ENCODE measurements at places on chromosomes 5 and 9.
A peak's percentile ranks its signal among the peaks of the same experiment; 100 is the strongest.

DNA sequence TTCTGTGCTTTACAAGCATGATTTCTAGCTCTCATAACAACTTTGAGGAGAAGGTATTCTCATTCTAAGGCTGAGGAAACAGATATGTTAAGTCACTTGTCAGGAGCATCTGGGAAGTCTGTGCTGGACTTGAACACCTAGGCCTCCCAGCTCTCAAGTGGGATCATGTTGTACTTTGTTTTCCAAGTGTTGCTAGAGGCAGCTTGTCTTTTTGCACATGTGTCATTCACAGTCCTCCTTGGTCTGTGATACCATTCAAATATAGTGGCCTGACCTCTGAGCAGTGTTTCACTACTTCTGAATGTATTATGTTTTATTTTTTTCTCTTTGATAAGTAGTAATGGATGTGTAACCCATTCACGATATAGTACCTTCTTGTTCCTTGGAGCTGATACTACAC, 21.2 kb downstream of the ZSWIM6 start:
- no peaks in the 10 kb centered on the region for H3K27me3 ChIP-seq
- H3K4me1 ChIP-seq, result no peaks in the 10 kb centered on the region
- H3K4me3 ChIP-seq, result no peak overlapping the region
- no peaks in the 10 kb centered on the region for H3K36me3 ChIP-seq
- H3K27ac ChIP-seq, result no peak overlapping the region
- DNase-seq, result no peak

- H3K4me1 ChIP-seq, result no peaks in the 10 kb centered on the region
- peaks cover 27% of the 10 kb centered on the region for H3K36me3 ChIP-seq
- no peak overlapping the region for H3K27ac ChIP-seq
- H3K4me3 ChIP-seq, result no peak overlapping the region
- no peak for DNase-seq
- no peaks in the 10 kb centered on the region for H3K27me3 ChIP-seq
Measured at GRCh38 chr9:36895744-36896260, 138.3 kb downstream of the PAX5 start.

DNA sequence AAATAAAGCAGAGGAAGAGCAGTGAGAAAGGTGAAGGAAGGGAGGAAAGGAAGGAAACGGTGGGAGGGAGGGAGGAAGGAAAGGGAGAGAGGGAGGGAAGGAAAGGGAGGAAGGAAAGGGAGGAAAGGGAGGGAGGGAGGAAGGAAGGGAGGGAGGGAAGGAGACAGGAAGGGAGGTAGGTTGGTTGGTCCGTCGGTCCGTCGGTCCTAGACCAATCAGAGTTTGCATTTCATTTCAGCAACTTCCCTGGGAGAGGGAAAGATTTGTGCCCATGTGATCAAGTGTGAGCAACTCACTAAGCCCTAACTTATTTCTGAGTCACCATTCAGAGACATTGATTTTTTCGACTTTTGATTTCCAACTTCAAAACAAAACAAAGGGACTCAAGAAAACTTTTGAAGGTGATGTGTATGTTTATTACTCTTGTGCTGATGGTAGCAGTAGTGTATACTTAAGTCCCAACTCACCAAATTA, 18.8 kb downstream of the NANS start:
- H3K4me3 ChIP-seq, result no peak overlapping the region
- no peak for DNase-seq
- H3K27ac ChIP-seq, result no peak overlapping the region
- peaks cover 13% of the 10 kb centered on the region for H3K36me3 ChIP-seq
- H3K4me1 ChIP-seq, result no peaks in the 10 kb centered on the region

DNA sequence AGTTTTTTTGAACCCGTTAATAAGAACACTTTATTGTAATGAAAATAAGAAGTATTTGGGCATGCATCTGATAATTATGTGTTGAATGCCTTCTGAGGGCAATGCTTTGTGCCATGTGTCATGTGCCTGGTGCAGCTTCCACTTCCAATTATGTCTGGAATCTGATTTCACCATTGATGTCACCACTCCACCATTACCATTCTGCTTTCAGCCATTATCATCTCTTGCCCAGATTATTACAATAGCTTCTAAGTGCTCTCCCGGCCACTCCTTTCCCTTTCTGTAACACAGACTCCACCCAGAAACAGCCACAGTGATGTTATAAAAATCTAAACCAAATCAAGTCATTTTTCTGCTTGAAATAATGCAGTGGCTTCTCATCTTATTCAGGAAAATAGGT, 171.7 kb downstream of the C9orf152 start:
- no peak overlapping the region for H3K4me3 ChIP-seq
- no peak overlapping the region for H3K27ac ChIP-seq
- no peaks in the 10 kb centered on the region for H3K36me3 ChIP-seq
- no peaks in the 10 kb centered on the region for H3K27me3 ChIP-seq
- H3K4me1 ChIP-seq, result no peaks in the 10 kb centered on the region
- DNase-seq, result no peak

DNA sequence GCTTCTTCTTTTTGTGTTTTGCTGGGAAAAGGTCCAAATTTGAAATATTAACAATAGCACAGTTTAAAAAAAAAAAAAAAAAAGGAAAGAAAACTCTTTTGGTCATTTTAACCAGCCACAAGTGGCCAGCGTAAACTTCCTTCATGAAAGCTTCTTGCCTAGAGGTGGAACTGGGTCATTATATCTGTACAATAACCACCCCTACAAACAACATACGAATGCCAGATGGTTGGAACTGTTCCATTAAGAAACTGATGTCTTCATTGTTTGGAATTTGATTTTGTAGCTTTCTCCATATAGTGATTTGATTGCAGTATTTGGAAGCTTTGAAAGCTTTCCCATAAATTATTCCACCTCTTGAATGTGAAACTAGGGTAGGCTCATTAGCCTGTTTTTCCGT, 18.3 kb upstream of the LPAR1 start:
- H3K27ac ChIP-seq, result no peak overlapping the region
- no peaks in the 10 kb centered on the region for H3K27me3 ChIP-seq
- H3K36me3 ChIP-seq, result no peaks in the 10 kb centered on the region
- no peak overlapping the region for H3K4me3 ChIP-seq
- H3K4me1 ChIP-seq, result no peaks in the 10 kb centered on the region

GRCh38 chr9:9893837-9894236, 719.0 kb downstream of the PTPRD start:
- no peaks in the 10 kb centered on the region for H3K4me1 ChIP-seq
- H3K4me3 ChIP-seq, result no peak overlapping the region

- H3K4me1 ChIP-seq, result no peaks in the 10 kb centered on the region
- no peak overlapping the region for H3K27ac ChIP-seq
- no peak overlapping the region for H3K4me3 ChIP-seq
Measured at GRCh38 chr5:134246771-134247427, 21.0 kb upstream of the PPP2CA start.

DNA sequence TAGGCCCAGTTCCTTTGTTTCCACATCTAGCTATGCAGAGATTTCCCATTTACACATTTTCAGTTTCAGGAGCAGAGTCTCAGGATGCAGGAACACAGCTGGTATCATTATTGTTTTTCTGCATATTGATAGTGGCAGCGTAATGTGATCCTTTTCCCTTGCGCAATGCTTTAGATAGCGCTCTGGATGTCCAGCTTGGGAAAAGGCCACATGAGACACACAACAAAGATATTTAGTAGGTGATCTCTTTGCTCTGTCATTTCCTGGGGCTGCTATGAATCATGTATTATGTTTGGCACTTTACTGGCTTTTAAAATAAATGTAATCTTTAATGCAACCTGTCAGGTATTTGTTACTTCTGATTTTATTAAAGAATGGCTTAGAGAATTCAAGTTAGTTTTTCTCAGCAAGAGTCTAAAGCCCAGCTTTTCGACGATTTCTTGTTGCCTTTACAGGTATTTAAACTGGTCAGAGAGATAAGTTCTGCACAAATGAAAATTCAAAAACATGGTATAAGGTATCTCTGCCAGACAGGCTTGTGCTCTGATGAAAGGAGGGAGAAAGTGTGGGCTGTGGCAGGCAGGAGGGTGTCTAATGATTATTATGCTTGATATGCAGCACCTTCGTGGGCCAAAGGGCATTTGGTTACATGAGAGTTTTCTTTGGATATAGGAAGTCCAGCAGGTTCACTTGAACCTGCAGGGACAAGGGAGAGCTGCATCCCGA, 42.2 kb downstream of the PTTG1 start:
- H3K4me1 ChIP-seq, result peaks cover 49% of the 10 kb centered on the region
- H3K4me3 ChIP-seq, result no peak overlapping the region
- H3K27ac ChIP-seq, result peak overlapping the region; percentile 68
- no peaks in the 10 kb centered on the region for H3K27me3 ChIP-seq
- no peak for DNase-seq

DNA sequence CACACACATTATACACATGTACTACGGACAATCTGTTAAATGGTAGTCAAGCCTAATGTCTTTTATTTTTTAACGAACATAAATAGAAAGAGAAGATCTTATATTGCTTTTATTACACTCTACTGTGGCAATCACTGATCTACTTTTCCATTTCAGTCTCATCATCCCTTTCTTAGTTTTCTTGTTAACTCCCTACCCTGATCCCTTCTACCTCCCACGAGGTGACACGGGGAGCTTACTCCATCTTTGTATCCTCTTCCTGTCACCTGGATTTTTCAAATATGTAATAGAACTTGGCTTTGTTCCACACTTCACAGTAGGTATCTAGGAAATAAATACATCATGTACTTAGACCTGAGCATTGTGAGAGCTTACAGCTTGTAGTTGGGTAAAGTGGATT, 211.0 kb downstream of the PIK3R1 start:
- no peak for DNase-seq
- H3K27me3 ChIP-seq, result no peaks in the 10 kb centered on the region
- H3K36me3 ChIP-seq, result no peaks in the 10 kb centered on the region
- H3K27ac ChIP-seq, result no peak overlapping the region

DNA sequence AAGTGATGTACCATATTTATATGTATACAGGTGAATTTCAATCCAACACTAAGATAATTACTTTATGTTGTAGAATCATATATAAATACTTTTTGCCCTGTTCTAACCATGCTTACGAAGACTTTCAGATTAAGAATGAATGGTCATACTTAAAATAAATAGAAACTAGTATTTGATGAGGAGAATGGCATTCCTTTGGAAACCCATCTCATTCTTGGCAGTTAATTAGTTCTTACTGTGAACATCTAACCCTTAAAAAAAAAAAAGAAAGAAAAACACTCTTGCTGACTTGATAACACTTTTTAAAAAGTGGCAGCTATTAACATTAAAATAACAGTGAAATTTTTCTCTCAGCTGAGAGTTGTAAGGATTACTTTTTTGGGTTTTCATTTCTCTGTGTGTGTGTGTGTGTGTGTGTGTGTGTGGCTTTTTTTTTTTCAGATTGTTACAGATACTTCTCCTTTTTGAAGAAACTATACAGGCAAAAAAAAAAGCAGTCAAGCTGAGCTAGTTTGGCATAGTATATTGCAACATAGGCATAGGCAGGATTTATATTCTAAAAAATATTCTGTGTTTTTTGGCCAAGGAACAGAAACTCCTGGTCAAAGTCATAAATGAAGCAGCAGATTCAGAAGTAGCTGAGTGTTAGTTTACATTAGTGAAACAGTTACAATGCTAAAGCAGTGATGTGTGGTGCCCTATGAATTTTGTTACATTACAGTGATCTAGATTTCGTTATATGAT, 163.5 kb downstream of the CD180 start:
- no peaks in the 10 kb centered on the region for H3K4me1 ChIP-seq
- no peaks in the 10 kb centered on the region for H3K36me3 ChIP-seq
- no peaks in the 10 kb centered on the region for H3K27me3 ChIP-seq

- H3K27ac ChIP-seq, result no peak overlapping the region
- H3K36me3 ChIP-seq, result no peaks in the 10 kb centered on the region
- no peaks in the 10 kb centered on the region for H3K4me1 ChIP-seq
Measured at GRCh38 chr5:57734296-57734695, 251.7 kb upstream of the ACTBL2 start.

- no peak for DNase-seq
- 0 out of 2 replicates have a peak, but pooled peaks cover 2% of the 10 kb centered on the region for H3K27me3 ChIP-seq
- no peak overlapping the region for H3K4me3 ChIP-seq
Measured at GRCh38 chr9:117084221-117084620, 330.6 kb downstream of the ASTN2 start.

DNA sequence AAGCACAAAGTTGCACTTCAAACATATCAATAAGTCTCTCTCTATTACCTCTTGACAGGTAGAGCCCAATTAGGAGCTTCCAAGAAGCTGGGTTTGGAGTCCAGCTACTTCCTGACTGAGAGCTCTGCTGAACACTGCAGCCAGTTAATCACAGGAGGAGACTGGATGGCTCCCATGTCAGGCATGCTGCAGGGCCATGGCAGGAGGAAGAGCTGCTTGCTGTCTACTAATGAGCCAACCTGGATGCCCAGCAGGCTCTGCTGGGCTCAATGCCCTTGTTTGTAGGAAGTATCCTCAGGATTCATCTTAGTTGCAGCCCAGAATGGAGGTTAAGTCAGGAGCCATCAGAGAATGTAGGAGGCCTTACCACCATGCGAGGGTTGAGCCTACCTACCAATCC, 91.9 kb downstream of the TMEM215 start:
- H3K4me1 ChIP-seq, result no peaks in the 10 kb centered on the region
- no peaks in the 10 kb centered on the region for H3K36me3 ChIP-seq
- no peak overlapping the region for H3K27ac ChIP-seq
- no peaks in the 10 kb centered on the region for H3K27me3 ChIP-seq

DNA sequence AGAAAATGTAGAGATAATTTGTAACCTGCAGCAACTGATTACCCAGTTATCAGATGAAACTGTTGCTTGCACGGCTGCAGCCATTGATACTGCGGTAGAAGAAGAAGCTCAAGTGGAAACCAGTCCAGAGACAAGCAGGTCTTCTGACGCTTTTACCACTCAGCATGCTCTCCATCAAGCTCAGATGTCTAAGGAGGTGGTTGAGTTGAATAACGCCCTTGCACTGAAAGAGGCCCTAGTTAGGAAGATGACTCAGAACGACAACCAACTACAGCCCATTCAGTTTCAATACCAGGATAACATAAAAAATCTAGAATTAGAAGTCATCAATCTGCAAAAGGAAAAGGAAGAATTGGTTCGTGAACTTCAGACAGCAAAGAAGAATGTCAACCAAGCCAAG, 1.7 kb downstream of the KIF4B start:
- no peak overlapping the region for H3K27ac ChIP-seq
- H3K27me3 ChIP-seq, result no peaks in the 10 kb centered on the region
- H3K36me3 ChIP-seq, result no peaks in the 10 kb centered on the region

GRCh38 chr5:67173959-67174358, 22.6 kb downstream of the CD180 start:
- H3K4me1 ChIP-seq, result no peaks in the 10 kb centered on the region
- H3K4me3 ChIP-seq, result no peak overlapping the region
- no peaks in the 10 kb centered on the region for H3K36me3 ChIP-seq
- no peaks in the 10 kb centered on the region for H3K27me3 ChIP-seq

- H3K27me3 ChIP-seq, result peaks cover 8% of the 10 kb centered on the region
- no peak overlapping the region for H3K4me3 ChIP-seq
- no peaks in the 10 kb centered on the region for H3K4me1 ChIP-seq
- H3K36me3 ChIP-seq, result no peaks in the 10 kb centered on the region
- no peak for DNase-seq
Measured at GRCh38 chr9:116149844-116150243, 3.7 kb upstream of the PAPPA start.

DNA sequence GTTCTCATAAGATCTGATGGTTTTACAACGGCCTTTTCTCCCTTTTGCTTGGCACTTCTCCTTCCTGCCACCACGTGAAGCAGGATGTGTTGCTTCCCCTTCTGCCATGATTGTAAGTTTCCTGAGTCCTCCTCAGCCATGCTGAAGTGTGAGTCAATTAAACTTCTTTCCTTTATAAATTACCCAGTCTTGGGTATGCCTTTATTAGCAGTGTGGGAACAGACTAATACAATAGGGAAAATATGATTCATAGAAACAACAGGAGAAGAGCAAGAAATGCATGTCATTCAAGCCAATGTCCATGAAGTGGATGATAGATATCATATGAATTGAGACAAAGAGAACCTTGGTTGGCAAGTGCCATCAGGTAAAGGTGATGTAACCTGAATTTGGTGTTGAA, 128.3 kb upstream of the HAPLN1 start:
- peaks cover 5% of the 10 kb centered on the region for H3K4me1 ChIP-seq
- DNase-seq, result no peak
- H3K27ac ChIP-seq, result no peak overlapping the region
- no peak overlapping the region for H3K4me3 ChIP-seq
- H3K36me3 ChIP-seq, result no peaks in the 10 kb centered on the region
- no peaks in the 10 kb centered on the region for H3K27me3 ChIP-seq
